ENCODE measurements at places on chromosomes 7 and 10.

DNA sequence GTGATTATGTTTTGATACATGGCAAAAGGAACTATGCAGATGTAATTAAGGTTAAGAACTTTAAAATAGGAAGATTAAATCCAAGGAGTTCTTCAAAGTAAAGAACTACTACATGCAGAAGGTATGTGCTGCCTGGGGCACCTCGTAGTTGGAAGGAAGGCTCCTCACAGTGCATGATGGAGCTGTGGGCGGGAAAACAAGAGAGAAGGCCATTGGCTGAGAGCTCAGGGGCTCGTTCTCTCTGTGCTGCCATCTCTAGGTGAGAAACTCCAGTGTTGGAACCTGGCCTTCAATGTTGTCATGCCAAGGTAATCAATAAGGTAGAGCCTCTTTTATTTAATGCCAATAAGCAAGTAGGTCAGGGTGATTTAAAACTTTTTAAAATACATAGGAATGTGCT, 391.4 kb upstream of the ETV1 start:
- no peak for DNase-seq

DNA sequence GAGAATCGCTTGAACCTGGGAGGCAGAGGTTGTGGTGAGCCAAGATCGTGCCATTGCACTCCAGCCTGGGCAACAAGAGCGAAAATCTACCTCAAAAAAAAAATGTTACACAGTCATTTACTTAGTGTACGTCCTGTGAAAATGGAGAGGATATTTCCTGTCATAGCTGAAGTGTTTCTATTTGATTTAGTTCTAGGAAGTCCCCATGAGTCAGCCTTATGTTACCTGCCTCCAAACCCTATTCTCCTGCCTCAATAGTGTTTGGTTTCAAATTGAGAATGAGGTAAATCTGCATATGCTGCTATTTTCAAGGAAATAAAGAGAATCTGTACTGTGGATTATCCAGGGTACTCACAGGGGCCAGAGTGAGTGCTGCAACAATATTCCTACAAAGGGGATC, 1284.5 kb upstream of the AUTS2 start:
- no peak for DNase-seq

GRCh38 chr7:151082141-151083070, 887 bp downstream of the TMUB1 start:
- DNase-seq, result no peak

DNA sequence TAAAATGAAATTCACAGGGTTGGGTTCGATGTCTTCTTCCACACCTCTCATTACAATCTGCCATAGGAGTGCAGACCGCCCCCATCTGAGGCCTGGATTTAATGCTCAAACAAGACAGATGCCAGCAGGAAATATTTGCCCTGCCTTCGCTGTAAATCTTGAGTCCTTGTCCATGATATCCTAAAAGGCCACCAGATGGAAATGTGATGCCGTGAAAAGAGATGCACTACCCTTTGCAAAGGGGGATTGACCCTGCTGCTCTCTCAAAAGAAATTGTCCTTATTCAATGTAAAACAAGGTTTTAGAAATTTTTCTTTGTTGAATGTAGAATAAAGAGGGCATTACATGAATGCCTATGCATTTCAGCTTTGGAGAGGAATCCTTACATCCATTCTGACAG, 37.5 kb downstream of the AGAP4 start:
- DNase-seq, result peak; percentile 16

- peak; percentile 87 for DNase-seq
Measured at GRCh38 chr10:98582363-98582762, 135.6 kb upstream of the HPS1 start.

- no peak for DNase-seq
Measured at GRCh38 chr7:45033261-45033930, 33.4 kb downstream of the CCM2 start.

GRCh38 chr10:87804939-87805569, 13.0 kb downstream of the ATAD1 start:
- DNase-seq, result no peak

DNA sequence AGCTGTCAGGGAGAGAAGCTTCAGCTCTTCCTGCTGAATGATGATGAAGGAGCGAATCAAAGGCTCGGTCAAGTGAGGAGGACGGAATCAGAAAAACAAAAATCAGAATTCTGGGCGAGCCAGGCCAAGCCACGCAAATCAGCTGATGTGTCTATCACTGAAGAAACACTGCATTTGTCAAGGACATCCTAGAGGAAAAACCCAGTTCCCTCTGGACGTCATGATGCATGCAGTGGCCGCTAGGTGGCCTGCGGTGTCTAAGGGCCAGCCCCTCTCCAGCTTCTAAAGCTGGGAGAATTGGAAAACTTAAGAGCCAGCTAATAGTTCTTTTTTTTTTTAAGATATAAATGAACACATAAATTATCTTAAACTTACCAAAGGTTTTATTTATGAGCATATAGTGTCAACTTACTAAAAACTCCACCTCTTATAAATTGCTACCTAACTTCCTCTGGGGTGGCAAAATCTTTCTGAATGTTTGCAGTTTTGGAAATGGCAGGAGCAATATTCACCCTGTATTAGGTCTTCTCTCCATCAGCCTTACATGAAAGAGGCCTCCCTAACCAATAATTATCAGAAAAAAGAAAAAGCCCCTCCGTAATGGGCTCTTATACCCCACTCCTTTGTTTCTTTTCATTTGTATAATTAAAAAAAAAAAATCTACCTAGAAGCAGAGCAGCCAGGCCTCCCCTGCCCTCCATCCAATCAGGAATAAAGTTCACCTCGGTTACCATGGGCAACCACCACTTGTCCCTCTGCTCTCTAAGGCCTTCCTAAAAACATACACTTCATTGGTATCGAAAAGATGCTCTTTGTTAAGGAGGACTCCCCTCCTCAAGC, 186.8 kb downstream of the USP6NL start:
- no peak for DNase-seq

DNA sequence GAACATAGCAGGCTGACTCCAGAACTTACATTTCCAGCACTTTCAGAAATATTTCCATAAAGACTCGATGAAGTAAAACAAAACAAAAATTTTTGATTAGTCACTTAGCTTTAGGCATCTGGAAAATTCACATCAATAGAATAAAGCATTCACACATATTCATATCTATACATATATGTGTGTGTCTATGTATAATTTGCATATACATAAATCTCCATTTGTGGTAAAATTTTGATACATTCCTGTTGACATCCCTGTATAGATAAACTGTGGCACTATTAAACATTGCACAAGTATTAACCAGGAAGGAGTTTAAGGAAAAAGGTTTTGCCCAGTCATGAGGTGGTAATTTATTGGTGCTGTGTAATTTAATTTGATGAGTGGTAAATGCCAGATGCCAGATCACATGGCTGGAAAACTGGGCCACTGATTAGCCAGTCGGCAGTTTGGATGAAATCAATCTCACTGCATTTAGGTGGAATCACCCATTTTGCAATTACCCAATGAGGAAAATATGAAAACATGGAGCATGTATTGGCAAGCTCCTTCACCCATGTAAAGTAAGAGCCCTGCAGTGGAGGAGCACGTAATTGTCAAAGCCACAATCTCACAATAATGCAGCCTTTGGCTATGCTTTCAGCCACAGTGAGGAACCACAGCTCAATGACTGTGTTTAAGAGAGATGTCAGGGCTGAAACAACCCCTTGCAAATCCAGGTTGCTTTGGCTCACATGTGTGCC, 294.6 kb downstream of the RNLS start:
- DNase-seq, result no peak

DNA sequence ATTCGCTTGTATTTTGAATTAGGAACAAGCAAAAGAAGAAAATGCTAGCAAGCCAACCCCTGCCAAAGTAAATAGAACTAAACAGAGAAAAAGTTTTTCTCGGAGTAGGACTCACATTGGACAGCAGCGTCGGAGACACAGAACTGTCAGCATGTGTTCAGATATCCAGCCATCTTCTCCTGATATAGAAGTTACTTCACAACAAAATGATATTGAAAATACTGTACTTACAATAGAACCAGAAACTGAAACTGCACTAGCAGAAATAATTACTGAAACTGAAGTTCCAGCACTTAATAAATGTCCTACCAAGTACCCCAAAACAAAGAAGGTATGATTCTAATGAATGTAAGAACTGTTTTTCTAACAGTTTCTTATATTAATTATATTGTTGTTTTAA, 87.9 kb downstream of the KMT2E start:
- DNase-seq, result no peak

- DNase-seq, result no peak
Measured at GRCh38 chr10:11813855-11814567, 9.1 kb upstream of the PROSER2 start.

GRCh38 chr7:144391823-144392255, 11.7 kb downstream of the NOBOX start:
- DNase-seq, result peak; percentile 68

- peak; percentile 45 for DNase-seq
Measured at GRCh38 chr7:960269-960871, 5.9 kb upstream of the ADAP1 start.

- DNase-seq, result no peak
Measured at GRCh38 chr10:132162590-132163277, 24.0 kb upstream of the DPYSL4 start.

DNA sequence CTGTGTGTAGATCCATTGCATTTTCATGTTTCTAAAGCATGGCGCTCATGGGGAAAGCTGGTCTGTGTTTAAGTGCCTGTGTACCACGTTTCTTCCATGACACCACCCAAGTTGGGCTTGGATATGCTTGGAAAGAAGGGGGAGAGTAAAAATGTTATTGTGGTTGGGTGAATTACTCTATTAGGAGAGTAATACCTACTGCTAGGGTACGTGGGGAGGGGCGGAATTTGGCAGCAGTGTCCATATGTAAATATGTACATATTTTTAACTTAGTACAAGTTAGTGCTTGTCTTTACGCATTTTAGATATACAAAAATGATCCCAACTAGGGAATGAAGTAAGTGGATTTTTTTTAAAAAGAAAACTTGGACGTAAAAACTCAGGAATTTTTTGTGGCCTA, 42.9 kb upstream of the SAMD8 start:
- no peak for DNase-seq

DNA sequence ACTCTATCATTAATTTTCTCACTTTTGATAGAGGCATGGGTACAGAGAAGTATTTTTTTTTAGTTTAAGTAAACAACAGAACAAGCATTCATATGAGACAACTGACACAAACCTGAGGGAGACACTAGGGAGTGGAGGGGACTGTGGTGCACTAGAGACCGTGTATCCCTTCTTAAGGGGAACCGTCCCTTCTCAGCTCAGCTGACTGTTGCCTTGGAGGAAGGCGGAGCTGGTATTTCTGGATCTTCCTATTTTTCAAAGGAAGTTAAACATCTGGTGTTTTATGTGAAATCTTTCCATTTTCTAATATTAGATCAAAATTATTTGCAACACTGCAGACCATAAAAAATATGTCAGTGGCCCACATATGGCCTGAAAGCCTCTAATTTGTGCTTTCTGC, 113.6 kb upstream of the MACROH2A2 start:
- DNase-seq, result no peak

GRCh38 chr10:14523286-14523685, 192.6 kb upstream of the FRMD4A start:
- no peak for DNase-seq

DNA sequence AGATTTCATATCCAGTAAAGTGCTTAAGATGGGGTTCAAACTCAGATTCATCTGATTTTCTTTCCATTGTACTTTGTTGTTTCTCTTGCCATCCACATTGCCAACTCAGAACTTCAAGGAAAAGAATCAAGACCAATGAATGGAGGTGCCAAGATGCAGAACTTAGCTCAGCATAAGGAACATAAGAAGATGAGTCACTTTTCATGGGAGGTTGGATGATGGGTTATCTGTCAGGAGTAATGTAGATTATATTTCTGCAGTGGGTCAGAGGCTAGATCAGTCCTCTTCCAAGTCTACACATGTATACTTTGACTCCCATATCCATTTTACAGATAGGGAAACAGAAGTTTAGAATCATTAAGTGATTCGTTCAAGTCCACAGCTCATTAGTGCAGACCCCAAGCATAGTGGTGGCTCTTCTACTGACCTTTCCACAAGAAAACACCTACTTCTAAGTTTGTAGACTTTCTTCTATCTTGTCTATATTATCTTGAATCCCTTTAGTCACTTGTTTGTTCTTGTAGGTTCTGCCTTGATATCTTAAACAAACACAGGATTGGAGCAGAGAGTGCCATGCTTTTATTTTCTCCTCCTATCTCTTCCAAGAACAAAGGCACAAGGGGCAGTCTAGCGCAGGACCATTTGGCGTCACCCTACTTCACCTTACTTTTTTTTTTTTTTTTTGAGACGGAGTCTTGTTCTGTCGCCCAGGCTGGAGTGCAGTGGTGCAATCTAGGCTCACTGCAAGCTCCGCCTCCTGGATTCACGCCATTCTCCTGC, 14.0 kb upstream of the ADD3 start:
- DNase-seq, result no peak

DNA sequence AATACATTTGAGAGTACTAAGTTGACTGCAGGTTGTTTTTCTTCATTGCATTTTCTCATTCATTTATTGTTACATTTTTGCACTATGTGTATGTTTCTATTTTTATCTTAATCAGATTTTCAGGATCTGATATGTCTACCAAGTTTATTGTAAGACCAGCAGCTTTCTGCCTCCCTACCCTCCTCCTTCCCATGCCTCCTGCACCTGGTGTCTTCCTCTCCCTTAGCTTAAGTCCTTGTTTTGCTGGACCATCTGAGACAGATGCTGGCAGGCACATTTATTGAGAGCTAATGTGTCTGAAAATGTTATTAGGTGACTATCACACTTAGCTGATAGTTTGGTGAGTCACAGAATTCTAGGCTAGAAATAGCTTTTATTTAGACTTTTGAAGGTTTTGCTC, 79.6 kb downstream of the ANLN start:
- DNase-seq, result no peak

DNA sequence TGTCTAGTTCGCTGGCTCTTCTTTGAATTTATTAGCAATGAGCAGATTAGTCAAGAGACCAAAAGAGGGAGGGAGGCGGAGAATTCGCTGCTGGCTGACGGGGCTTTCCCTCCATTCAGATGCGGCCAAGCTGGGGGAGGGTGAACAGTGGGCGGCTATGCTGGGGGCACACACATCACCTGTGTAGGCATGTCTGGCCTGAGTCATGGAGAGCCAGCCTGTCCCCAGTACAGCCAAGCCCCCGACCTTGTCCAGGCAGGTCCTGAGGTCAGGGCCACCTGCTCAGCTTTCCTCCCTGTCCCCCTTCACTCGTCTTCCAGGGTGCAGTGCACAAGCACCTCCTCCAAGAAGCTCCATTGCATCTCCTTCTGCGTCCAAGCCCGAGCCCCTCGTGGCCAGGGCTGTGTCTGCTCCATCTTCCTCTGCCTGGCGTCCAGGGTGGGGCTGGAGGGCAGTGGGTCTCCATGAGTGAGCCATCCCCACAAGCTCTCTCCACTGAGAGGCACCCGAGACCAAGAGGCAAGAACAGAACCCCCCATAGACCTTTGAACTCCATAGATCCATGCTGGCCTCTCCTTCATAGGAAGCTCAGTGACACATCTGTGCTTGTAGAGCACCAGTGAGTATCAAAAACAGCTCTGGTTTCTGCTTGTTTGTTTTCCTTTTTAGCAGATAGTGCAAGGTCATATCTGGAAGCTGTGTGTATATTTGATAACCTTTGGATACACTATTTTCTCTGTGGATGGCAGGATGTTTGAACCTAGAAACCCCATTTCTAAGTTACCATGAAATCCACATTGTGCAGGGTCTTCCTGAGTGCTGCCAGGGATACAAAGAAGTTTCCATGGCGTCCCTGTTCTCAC, 1.9 kb upstream of the DEPP1 start:
- DNase-seq, result no peak

All from NCI-H2171 treated with DMSO at 0.1 percent for 48 hours (cell line).